NCI-H146 (cell line): ENCODE measurements at places on chromosomes 11 and 22.

- DNase-seq, result peak; percentile 76
Measured at GRCh38 chr22:48918585-48919186, 909.0 kb downstream of the BRD1 start.

DNA sequence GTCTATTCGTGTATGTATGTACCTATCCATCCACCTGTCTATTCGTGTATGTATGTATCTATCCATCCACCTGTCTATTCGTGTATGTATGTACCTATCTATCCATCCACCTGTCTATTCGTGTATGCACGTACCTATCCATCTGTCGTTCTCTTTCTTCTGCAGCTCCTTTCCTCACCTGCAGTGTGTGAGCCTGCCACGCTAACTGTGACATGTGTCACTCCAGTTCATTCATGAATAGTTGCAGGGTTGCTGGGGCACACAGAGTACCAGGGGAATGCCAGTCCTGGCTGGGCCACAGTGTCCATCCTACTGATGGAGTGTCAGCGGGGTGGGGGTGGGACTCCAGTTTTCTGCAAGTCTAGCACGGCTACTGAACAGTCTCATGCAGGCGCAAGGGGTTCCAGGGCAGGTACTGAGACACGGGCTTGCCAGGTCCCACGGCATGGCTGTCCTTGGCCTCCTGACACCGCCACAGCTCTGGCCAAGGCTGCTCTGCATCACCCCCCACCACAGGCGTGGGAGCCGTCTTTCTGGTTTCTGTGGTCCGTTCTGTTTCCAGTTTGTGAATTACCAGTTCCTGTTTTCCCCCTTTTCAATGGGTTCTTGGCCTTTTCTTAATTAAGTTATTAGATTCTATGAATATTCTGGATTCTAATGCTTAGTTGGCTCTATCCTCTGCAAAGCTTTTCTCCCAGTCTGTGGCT is 88.8 kb upstream of the CLDN5 start:
- DNase-seq, result no peak

- no peak for DNase-seq
Measured at GRCh38 chr11:117614728-117615127, 182.3 kb downstream of the DSCAML1 start.

GRCh38 chr22:28788601-28789000 is 11.8 kb downstream of the XBP1 start:
- no peak for DNase-seq

DNA sequence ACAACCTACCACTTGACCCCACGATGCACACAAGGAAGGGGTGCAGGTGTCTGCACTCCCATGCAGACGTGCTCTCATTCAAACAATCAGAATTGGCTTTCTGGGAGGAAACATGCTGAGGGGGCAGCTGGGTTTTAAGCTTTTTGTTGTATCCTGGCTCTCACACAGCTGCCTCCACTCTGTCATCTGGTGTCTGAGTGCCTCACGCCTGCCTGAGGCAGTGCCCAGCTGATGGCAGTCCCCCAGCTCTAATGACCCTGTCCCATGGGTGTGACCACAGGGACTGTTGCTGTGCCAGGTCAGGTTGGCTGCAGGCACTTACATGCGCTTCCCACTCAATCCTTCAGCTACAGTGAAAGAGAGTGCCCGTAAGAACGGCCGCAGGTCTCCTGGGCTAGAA is 53.7 kb downstream of the ARFGAP3 start:
- peak; percentile 51 for DNase-seq

GRCh38 chr11:105942921-105943320 is 79.1 kb downstream of the MSANTD4 start:
- no peak for DNase-seq

DNA sequence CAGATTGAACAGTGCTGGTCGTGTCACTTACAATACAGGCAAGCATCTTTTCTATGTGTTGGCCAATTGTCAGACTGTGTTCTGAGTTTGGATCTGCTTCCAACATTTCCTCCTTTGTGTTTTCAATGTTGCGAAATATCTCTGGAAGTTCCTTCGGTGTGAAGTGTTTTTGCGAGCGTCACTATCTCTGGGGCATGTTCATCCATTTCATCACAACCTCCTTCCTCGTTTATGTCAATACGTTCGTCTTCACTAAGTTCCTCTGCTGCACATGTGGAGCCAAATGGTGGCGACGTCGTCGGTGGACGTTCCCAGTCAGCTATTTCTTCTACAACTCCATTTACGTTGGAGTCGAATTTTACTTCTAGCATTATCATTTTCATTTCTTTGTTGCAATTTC is 100.2 kb upstream of the LMO1 start:
- DNase-seq, result no peak

GRCh38 chr11:63915961-63916836 is 765 bp downstream of the RCOR2 start:
- DNase-seq, result peak; percentile 72

- DNase-seq, result peak; percentile 81
Measured at GRCh38 chr11:58927393-58928106, 11.7 kb upstream of the GLYATL1 start.

- DNase-seq, result no peak
Measured at GRCh38 chr11:103903621-103904323, 132.7 kb upstream of the DDI1 start.

DNA sequence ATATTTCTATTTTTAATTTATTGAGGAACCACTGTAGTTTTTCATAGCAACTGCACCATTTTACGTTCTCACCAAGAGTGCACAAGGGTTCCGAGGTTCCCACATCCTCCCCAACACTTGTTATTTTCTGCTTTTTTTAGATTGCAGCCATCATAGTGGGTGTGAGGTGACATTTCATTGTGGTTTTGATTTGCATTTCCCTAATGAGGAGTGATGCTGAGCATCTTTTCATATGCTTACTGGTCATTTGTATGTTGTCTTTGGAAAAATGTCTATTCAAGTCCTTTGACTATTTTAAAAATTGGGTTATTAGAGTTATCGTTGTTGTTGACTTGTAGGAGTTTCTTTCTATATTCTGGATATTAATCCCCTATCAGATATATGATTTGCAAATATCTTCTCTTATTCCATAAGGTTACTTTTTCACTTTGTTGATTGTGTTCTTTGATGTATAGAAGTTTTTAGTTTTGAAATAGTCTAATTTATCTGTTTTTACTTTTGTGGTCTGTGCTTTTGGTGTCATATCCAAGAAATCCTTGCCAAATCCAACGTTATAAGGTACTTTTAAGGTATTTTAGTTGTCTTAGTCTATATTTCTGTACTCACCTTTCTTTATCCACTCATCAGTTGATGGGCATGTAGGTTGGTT is 9.0 kb downstream of the NEAT1 start:
- DNase-seq, result no peak

DNA sequence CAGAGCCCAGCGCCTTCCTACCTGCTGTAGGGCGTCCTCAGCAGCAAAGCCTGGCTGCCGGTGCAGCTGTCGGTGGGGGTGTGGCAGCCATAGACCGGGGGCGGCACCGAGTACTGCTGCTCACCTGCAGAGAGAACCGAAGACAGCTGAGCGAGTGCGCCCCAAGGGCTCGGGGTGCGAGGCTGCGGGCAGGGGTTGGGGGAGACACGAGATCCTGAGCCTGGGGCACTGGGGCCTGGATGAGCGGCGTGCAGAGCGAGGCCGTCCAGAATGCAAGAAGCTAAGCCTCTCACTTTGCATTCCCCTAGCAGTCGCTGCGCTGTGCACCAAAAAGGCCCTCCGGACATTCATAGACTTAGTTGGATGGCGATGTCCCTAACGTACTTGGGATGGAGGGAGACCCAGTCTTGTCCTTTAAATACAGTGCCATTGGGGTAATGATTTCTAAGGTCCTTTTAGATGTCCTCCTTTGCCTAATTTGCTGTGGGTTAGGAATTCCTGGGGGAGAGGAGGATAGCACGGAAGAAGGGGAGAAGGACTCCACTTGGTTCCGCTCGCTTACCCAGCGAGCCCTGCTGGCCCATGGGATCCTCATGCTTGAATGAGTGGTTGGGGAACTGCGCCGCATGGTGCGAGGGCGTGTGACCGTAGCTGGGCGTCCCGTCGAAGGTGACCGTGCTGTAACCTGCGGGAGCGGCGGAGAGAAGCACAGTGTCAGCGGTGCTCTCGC is 7.2 kb downstream of the WT1 start:
- no peak for DNase-seq

- peak; percentile 14 for DNase-seq
Measured at GRCh38 chr11:111193924-111194490, 51.5 kb upstream of the POU2AF2 start.

DNA sequence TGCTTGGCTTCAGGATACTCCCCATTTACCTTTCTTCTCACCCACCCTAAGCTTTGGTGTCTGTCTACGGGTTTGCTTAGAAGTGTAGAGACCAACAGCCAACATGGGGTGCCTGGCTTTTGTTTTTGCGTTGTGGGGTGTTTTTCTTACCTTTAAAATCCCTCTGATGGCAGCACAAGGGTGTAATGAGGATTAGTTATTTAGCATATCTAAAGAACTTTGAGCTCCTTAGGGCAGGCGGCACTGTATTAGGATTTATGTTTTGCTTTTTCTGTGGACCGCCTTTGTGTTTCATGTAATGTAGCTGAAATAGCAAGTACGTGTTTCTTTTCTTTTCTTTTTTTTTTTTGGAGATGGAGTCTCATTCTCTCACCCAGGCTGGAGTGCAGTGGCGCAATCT is 8.9 kb downstream of the AP2A2 start:
- no peak for DNase-seq

- DNase-seq, result no peak
Measured at GRCh38 chr11:131888230-131888855, 517.9 kb downstream of the NTM start.

DNA sequence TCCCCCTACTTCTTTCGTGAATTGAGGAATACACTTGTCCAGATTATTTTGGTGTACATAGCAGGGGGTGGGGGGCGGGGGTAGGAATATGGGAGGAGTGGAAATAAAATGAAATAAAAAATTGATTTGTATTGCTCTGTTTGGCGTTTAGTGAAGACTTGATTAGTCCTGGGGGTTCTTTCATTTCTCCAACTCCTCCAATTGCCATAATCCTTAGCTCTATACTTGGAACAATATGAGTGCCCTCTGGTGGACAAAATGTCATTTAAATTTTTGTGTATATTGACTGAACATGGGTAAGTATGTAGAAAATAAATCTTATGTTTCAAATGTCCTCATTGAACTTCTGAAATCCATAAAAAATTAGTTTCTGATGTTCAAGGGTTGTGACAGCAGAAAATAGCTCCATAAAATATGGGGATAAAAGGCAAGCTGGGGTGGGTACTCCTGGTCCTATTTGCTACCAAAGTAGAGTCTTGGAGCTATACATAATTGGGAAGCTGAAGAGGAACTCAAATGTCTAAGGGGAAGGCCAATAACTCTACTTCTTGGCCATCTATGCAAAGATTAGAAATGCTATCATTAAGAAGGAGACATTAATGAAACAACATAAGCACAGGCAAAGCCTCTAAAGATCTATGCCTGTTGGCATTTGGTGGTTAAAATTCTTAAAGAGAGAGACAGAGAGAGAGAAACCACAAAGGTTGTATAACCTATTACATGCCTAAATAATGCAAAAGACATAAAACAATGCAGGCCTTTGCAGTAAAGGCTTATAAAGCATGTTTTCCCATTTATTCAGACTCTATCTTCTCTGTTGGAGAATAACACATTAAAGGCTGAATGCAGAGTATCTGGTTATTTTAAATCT is 421.6 kb downstream of the METTL15 start:
- DNase-seq, result peak; percentile 13

DNA sequence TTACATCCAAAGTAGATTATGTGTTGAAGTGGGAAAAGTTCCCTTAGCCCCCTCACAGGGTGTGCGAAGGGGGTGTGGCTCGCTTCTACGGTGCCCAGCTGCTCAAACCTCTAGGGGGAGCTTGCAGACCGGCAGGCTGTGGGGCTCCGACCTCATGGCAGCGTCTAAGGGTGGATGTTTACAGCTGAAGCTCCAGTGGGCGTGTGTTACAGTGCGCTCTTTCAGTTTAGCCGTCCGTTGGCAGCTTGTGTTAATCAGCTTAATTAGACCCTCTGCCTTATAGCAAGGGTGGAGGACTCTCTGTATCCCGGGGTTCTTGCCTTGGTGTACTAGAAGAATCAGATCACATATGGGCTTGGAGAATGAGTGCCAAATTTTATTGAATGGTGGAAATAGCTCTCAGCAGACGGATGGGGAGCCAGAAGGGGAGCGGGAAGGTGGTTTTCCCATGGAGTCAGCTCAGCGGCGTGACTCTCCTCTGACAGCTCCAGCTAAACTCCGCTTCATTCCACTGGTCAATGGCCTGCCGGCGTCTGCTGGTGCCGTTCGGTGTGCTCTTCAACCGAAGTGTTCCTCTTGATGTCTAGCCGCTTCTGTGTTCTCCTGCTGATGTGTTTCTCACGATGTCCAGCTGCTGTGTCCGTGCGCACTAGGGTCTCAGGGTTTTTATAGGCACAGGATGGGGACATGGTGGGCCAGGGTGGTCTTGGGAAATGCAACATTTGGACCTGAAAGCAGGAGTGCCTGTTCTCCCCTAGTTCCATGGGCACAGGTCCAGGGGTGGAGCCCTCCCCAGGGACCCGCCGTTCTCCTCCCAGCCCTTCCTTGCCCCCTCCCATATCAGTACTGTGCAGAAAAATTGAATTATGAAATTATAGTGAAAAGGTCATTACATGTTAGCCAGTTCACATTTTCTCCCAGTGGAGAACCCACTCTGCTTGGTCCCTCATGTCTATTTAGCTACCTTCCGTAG is 28.6 kb upstream of the OR10G7 start:
- DNase-seq, result peak; percentile 16

DNA sequence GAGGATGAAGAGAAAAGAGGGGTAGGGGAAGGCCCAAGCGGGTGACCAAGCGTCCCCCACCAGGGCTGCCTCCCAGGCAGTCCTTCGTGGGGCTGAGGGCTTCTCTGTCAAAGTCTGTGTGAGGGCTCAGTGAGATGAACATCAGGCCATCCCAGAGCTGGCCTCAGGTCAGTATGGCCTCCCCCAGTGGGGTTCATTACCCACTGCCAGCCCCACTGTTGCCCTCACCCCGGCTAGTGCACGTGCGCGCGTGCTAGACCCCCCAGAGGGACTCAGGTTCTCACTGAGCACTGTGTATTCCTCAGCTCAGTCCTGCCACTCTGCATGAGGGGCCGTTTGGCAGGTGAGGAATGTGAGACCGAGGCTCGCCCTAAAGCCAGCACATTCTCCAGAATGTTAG is 3.3 kb downstream of the KDELR3 start:
- no peak for DNase-seq

DNA sequence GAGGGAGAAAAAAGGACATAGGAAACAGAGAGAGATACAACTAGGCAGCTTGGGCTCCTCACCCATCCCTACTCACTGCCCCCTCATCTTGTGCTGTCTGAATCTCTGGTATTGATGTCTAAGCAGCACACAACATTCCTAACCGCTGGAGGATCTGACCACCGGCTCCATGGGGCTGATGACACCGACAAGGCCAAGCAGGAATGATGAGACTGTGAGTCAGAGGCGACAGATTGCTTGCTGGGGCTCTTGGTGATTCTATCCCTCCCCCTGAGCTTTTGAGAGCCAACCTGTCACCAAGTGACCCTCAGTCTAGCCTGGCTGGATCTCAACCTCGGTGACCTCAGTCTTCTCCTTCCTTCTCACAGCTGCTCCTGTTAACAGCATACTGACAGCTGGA is 13.8 kb downstream of the PAMR1 start:
- no peak for DNase-seq
